ENCODE measurements at places on chromosomes 1 and 21.

DNA sequence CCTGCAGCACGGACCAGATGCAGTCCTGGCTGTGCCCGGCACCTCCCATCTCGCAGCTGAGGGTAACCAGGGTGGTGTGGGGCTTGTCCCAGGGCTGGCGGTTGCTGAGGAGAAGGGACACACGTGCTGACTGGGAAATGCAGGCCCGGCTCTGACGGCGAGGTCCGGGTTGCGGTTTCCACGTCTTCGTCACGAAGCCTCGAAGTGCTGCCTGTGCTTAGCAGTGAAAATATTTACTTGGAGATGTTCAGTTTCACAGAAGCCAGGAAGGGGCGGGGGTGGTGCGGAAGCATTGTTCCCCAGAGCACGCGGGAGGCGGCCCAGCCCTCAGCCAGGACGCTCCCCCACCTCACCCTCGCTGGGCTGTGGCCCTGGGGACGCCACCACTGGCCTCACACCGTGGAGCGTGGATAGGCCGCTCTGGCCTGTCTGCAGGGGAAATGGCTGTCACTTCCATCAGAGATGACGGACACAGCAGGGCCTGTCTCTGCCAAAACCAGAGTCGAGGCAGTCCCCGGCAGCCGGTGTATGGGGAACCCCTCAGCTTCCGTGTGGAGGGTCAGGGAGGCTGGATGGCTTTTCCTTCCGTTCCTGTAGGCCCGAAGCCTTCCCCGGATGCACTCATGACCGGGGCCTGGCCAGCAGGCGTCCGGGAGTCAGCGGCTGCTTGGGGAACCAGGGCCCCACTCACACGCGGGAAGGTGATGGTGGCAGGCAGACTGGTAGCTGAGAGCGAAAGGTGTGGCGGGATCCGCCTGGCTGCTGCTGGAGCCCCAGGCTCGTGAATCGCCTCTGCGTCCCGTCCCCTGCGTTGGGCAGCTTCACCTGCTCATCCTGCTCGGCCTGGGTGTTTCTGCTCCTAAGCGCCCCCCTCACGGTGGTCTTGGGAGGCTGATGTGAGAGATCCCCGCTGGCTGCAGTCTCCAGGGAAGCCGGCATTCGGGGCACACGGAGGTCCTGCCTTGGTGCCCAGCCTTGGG, 14.7 kb upstream of the POFUT2 start:
- DNase-seq: no peak

DNA sequence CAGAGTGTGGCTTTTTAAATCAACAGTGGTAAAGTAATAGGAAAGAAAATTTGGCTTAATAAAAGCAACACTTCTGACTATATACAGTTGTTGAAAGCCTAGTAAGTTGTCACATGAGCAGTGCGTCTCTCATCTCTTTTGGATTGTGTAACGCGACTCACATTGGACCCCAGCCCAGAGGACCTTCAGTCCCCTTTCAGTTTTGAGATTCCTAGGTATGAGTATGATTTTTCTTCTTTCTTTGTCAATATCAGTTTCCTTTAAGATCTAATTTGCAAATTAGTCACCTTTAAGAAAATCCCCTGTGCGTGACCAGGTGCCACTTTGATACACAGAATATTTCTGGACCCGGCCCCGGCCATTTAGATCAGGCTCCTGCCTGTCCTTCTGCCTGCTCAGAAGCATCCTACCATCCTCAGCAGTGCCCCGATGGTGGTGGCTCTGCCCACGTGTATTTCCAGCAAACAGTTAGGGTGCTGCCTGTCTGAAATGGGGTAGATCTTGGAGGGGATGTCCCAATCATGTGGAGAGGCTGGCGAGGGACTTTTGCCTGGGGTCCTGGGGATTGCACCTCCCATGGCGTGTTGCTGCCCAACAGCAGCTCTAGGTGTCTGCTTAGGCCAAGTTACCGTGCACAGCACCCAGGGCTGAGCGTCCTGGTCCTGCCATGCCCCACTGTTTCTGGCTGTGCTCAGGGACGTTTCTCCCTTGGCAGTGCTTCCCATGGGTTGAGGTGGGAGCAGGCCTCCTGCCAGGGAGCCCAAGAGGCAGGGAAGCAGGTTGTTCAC, 21.1 kb downstream of the SNAP47 start:
- no peak for DNase-seq

DNA sequence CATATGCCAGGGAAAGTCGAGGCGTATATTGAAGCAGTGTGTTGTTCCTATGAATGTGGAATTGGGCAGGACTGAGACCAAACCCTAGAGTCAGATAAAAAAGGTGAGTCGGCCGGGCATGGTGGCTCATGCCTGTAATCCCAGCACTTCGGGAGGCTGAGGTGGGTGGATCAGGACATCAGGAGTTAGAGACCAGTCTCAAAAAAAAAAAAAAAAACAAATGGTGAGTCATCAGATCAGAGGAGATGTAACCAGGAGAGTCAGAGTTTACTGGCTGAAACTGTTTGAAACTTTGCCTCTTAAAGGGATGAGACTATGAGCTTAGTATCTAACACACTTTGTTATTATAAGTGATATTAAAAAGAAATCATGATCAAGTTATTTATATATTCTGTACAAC, 26.4 kb upstream of the SYCP1 start:
- no peak for DNase-seq

GRCh38 chr1:56370513-56370912, 208.8 kb downstream of the PLPP3 start:
- DNase-seq: no peak

DNA sequence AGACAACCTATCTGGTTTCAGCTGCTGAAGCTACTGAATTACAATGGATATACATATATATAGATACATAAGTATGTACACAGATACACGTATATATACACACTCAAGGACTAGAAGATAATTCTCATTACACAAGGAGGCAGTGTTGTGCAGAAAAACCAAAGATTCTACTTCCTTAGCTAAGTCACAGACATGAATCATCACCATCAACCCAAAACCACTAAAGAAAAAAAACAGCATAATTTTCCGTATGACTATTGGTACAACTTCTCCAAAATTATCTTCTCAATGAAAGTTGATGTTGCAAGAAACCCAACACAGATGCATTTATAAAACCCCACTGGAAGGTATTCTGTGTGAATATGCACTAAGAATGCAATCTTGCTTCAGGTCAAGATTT, 36.8 kb upstream of the RPF1 start:
- peak; percentile 82 for DNase-seq

DNA sequence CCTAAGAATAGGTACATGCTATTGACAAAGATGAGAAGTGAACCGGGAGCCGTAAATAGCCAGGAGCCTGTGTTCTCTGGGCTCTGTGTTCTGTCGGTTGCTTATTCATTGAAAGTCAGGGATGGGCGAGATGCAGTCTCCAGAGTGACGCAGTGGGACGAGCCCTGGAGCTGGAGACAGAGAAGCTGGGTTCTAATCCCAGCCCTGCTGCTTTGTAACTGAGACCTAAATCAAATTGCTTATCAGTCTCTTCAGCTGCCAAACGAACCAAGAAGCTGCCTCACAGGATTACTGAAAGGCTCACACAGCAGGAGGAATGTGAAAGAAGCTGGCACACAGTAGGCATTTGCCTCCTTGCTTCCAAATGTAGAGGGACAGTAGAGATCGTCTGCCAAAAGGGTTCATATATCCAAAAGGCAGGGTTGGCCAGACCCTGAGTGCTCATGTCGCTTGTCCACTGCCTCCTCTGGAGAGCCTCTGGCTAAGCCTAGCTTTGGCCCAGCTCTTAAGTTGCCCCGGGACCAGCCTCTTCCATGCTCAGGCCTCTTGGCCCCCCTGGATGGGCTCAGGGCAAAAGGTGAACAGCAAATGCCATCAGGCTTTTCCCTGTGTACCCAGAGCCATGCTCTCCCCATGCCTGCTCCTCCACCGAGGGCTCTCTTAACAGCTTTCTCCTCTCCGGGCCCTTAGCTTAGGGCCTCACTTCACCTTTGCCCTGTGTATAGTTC, 134.2 kb upstream of the IPO9 start:
- DNase-seq: no peak

DNA sequence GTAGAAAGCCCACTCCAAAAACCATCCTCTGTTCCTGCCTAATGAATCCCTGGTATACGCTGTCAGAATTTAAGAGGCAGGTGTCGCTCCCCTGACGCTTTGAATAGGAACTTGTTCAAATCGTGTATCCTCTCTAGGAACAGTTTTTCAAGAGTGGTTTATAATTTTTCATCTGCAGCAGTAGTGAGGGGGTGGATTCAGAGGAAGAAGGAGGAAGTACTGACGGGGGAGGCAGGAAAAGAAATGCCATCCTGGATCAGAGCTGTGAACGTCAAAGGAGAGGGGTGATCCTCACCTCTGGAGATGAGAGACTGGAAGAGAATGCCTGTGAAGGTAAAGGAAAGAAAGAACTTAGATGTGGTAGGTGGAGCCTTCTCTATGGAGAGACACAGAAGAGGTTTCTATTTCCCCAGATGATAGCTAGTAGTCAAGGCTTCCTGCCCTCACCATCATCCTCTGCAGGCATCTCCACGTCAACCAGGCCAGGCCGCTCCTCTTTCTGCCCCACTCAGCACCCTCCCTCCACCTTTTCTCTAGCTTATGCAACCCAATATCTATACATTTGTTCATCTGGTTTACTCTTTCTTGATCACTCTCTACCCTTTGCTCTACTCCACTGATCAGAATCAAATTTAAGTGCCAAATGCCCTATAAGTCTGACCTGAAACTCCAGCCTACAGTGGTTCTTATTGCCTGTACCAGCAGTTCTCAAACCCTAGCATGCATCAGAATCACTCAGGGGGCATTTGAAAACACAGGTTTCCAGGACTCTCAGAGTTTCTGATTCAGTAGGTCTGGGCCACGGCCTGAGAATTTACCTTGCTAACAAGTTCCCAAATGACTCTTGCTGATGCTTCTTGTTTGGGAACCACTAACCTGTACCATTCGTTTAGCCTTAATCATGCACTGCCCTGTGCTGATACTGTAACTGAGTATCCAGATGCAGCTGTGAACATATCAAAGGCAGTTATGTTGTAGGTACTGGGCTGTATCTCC, 13.1 kb upstream of the BCL9 start:
- DNase-seq: no peak

DNA sequence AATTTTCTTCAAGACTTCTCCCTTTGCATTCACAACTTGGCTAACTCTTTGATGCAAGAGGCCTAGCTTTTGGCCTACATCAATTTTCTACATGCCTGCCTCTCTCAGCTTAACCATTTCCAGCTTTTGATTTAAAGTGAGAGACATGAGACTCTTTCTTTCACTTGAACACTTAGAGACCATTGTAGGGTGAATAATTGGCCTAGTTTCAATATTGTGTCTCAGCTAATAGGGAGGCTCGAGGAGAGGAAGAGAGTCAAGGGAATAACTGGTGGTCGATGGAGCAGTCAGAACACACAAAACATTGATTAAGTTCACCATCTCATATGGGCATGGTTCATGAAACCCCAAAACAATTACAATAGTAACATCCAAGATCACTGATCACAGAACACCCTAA, 225.5 kb downstream of the TPR start:
- DNase-seq: no peak

- no peak for DNase-seq
These were observed at the start of gene VAV3 for GRCh38 chr1:107965110-107965991. VAV3 (minus strand) TSS chr1:107965180; CDS start chr1:107964869, 311 bp downstream.

- no peak for DNase-seq
These were observed 67.5 kb upstream of the DUSP10 start for GRCh38 chr1:221809091-221810029.

DNA sequence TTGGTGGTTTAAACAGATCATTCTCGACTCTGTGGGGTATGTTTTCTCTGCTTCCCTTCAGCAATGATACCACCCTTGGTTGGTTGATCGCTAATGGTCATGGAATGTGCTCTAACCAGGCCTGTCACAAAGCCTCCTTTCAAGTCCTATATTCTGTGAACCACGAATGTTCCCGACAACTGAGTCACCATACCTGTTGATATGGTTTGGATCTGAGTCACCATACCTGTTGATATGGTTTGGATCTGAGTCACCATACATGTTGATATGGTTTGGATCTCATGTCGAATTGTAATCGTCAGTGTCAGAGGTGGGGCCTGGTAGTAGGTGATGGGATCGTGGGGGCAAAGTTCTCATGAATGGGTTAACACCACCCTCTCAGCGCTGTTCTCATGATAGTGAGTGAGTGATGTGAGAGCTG, 10.2 kb upstream of the CAMK2N1 start:
- no peak for DNase-seq

GRCh38 chr1:64948905-64949833, 17.2 kb downstream of the JAK1 start:
- no peak for DNase-seq

DNA sequence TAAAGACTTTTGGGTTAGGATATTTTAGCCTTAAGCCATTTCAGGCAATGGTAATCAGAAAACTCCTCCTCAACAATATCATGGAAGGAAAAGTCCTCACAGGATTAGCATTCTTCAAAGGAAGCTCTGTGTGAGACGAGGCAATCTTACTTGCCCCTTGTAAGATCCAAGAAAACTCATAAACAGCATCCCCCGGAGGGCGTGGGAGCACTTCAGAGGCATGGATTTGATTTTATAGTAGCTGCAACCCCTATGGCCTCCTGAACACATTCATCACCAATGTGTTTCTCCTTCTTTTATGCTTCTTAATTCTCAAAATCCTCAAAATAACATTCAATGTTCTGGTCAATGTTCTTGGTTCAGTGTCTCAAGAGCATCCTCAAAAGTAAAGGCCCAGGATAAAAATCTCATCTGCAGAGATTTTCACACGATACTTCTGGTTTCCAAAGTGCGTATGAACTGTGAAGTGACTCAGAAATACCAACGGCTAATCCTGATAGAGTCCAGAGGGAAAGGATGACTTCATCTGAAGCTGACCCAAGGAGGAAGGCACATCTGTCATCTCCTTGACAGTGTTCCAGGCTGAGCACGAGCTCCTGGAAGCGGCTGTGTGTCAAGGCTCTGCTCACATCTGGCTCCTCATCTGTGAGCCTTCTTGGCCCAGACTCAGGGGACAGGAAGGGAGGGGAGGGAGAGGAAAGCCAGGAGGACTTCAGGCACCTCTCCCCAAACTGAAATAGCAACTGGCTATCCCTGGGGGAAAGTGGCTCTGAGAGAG, 49.3 kb upstream of the PSEN2 start:
- DNase-seq: peak; percentile 79

DNA sequence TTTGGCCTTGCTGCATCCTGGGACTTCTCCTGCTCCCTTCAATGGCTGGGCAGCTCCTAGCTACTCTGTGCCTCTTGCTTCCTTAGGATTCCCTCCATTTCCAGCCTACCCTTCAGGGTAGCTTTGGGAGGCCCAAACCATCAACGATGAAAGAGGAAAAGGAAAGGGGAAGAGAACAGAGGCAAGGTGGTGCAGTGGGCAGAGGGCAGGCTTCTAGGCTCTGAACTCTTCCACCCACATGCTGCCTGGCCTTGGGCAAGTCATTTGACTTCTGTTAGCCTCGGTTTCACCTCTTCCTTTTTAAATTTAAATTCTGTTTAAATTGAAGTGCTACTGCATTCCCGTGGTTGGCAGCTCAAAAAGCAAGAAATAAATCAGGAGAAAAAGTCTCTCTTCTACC, 5.7 kb upstream of the PPM1J start:
- DNase-seq: no peak

GRCh38 chr1:202107801-202108731, 14.7 kb upstream of the GPR37L1 start:
- DNase-seq: no peak

Data from AG04449 (cell line).